ENCODE measurements at places on chromosomes 12 and 14. TPM values are rescaled to one million over a fixed set of nuclear protein-coding genes. Genes with fewer than 3 reads are reported as not detected.

GRCh38 chr12:62562846-62563245 is 96.2 kb downstream of the MON2 start:
- DNase-seq, result no peak

DNA sequence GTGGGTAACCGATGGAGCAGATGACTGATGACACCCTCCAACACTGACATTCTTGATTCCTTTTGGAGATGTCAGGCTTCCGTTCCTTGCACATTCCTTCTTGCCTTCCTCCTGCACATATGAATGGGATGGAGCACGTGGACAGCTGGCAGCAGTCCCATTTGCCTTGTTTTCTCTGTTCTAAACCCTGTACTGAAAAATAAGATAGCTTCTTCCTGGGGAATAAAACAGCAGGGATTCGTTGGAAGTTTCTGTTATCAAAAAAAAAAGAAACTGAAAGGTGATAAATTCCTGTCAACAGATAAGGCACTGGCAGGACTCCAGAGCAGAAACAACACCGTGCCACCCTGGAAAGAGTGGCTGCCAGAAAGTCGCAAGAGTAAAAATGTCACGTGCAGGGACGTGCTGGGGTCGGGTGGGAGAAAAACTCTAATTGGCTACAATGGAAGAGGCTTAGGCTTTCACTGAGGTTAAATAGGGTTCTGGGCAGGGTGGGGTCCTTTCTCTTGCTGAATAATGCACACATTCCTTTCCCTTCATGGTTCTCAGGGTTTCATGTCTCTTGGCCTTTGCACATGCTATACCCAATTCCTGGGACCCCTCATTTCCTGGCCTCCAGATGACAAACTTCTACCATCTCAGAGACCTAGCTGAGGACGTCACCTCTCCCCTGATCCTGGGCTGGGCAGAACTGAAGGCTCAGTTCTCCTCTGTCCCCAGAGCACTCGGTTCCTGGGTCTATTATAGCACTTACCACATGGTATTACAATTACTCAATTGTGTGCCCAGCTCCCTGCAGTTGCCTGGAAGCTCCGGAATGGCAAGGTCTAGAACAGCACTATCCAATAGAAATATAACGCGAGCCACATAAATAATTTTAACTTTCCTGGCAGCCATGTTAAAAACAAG is 7.0 kb upstream of the NUAK1 start:
- DNase-seq, result no peak

The GPX2 gene
- total RNA-seq, result 84.3 TPM

The CLEC1A gene
- not detected for total RNA-seq

The VCPKMT gene
- 5.0 TPM for total RNA-seq
